Activated CD8-positive, alpha-beta memory T cell treated with anti-CD3 and anti-CD28 coated beads, Interleukin-2, amount 10 ng/mL, durations not matched to agents 7 days and 5 days (primary cell): ENCODE measurements at places on chromosomes 16 and 17. TPM values are rescaled to one million over a fixed set of nuclear protein-coding genes. Genes with fewer than 3 reads are reported as not detected.

TEKT5 gene
- total RNA-seq: 0.18 TPM

RHOT1 gene
- 28.2 TPM for total RNA-seq

SLC47A1 gene
- not detected for total RNA-seq

MOSMO gene
- total RNA-seq: 12.6 TPM

TP53TG3 gene
- not detected for total RNA-seq

CCDC200 gene
- not detected for total RNA-seq

FAM20A gene
- total RNA-seq: not detected

NUFIP2 gene
- total RNA-seq: 78.0 TPM

ENPP7 gene
- total RNA-seq: 0.23 TPM

CHST4 gene
- not detected for total RNA-seq

KRTAP4-9 gene
- total RNA-seq: not detected

DNA sequence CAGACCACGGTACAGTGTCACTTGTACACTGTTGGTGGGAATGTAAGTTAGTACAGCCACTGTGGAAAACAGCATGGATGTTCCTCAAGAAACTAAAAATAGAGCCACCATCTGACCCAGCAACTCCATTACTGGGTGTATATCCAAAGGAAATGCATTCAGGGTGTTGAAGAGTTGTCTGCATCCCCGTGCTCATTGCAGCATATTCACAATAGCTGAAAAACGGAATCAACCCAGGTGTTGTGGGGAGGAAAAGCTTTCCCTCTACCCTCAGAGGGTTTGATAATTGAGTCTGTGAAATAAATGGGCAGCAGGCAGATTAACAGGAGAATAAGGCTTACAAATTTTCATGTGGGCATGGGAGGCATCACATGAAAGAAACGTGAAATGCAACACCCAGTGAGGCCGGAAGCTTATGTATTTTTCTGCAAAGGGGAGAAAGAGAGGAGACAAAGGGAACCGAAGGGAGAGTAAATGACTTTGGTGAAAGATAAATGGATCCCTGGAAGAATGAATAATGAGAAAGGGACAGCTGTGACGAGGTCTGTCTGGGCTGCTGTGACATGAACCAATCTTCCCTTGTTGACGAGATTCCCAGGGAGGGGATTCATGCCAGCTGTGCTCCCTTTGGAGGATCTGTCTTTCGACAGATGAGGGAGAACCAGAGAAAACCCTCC lies 106.2 kb downstream of the KCNJ12 start:
- DNase-seq: no peak

DNA sequence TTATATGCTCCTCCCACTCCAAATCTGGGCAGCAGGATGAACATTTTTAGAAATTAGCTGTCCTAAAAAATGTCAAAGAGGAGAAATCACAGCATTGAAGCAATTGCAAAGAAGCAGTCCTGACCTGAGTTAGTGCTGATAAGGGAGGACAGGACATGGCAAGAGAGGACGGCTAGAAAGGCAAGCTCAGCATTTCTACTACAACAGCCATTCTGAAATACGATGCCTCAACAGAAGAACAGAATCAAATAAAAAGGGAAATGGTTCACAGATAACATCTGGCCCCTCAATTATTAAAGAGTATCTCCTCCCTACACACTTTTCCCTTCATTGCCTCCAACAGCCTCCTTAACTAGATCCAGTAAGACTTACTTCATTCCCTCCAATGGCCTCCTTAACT lies 18.3 kb downstream of the VPS53 start:
- DNase-seq: no peak

DNA sequence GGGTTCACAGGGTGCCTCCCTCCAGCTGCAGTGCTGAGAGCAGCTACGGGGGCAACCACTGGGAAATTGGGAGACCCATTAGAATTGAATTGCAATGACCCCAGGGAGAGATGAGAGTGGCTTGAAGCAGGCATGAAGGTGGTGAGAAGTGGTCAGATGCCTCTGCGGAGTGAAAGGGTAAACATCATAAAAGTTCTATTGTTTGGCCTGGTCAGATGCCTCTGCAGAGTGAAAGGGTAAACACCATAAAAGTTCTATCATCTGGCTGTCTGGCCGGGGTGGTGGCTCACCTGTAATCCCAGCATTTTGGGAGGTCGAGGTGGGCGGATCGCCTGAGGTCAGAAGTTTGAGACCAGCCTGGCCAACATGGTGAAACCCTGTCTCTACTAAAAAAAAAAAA lies 53.5 kb downstream of the TNFRSF13B start:
- DNase-seq: no peak

DNA sequence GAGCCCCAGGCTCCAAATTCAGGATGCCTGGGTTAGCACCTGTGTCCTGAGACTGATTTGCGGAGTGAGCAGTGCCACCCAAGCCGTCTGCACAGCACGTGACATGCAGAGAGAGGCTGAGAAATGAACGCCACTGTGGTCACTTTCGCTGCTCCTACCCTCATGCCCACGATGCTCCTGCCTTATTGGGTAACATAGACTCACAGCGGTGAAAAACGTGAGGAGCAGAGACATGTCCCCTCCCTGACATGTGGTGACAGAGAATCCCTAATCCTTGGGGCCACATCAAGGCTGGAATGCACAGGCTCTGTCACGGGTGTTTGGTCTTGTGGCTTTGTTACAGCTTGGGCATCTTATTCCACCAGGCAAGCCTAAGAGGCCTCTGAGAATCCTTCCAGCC lies 52.1 kb upstream of the CACNG5 start:
- DNase-seq: no peak

- peak; percentile 44 for DNase-seq
Measured at GRCh38 chr16:51982715-51983680, 563.9 kb downstream of the TOX3 start.

GRCh38 chr17:30422171-30422570 lies 43.4 kb downstream of the CPD start:
- DNase-seq: no peak

- DNase-seq: no peak
Measured at GRCh38 chr16:55613613-55614335, 42.0 kb upstream of the SLC6A2 start.

- DNase-seq: no peak
Measured at GRCh38 chr16:89132194-89133005, 38.7 kb downstream of the ACSF3 start.

GRCh38 chr17:82118815-82119380 lies 20.9 kb upstream of the FASN start:
- no peak for DNase-seq

DNA sequence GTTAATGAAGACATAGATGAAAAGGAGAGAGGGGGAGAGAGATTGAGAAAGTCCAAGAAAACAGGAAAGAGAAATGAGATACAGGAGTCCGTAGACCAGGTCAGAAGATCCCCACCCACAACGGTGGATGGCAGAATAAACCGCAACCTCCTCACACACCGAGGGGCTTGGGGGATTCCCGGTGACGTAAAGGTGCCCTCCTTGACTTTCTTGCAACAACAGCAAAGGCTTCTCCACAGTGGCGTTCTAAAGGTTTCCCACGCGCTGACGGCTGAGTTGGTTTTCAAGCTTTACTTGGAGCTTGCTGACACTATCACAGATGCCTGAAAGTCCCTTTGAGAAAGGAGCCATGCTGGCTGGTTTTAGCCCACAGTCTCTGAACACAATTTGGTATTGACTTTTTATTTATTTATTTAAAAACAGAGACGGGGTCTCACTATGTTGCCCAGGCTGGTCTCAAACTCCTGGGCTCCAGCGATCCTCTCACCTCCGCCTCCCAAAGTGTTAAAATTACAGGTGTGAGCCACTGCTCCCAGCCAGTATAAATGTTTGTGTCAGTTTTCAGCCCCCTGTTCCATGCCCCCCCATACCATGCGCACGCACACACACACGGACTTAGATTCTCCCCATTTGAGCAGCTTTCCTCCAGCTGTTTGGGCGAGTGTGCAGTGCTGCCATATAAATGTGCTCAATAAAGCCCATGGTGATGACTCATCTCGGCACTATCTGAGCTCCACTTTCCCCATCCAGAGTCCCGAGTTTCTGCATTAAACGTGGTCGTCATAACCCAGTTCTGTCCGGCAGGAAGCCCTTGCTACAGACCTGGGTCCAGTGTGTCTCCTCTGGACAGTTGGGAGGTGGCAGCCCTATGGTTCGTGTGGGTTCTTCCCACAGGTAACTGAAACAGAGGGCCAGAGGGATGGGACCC lies 33.0 kb upstream of the SEC14L1 start:
- peak; percentile 83 for DNase-seq

GRCh38 chr17:21035406-21035805 lies 7.4 kb downstream of the USP22 start:
- no peak for DNase-seq

DNA sequence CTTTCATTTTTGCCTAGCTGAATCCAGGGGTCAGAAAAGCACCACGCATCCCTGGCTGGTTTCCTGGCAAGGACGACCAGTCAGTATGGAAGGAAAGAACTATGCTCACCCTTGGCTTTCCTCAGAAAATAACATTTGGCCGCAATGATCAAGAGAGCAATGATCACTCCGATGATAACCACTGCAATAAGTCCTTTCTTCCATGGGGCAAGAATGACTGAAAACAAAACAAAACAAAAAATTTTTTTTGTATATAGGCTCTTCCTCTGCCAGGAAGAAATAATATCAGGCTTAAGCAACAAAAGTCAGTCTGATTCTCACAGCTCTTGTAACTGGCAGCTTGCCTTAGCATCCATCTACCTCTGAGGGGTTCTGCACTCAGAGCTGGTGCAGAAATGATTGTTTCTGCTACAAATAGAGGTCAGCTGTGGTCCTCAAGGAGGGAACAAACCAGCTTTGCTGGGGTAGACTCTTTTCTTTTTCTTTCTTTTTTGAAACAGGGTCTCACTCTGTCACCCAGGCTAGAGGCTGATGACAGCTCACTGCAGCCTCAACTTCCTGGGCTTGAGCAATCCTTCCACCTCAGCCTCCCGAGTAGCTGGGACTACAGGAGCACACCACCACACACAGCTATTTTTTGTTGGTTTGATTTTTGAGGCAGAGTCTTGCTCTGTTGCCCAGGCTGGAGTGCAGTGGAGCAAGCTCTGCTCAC lies 35.7 kb downstream of the PECAM1 start:
- no peak for DNase-seq

GRCh38 chr16:84544031-84544773 lies 39.7 kb upstream of the MEAK7 start:
- no peak for DNase-seq

DNA sequence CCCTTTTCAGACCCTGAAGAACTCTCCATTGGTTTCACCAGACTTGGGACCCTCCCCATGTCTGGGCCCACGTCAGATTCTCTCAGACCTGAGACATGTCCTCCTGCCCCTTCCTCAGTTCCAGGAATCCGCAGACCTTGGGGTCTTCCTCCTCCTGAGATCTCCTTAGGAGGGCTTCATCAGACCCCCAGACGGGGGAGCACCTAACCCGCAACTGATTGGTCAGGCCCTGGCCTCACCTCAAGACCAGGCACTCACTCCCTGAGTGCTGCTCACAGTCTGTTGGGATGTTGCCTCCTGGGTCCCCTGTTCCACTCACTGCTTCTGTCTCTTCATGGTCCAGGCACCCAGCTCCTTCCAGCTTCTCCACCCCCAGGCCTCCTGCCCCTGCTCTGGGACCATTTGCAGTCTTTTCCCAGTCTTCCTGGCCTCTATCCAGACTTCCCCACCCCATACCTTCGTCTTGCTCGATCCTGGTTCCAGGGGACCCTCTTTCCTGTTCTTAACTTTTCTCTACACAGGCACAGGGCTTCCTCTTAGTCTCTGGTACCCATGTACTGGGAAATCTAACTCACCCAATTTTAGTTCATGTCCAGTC lies 1.2 kb downstream of the GID4 start:
- DNase-seq: no peak

GRCh38 chr17:66422186-66422585 lies 119.8 kb downstream of the PRKCA start:
- DNase-seq: no peak

DNA sequence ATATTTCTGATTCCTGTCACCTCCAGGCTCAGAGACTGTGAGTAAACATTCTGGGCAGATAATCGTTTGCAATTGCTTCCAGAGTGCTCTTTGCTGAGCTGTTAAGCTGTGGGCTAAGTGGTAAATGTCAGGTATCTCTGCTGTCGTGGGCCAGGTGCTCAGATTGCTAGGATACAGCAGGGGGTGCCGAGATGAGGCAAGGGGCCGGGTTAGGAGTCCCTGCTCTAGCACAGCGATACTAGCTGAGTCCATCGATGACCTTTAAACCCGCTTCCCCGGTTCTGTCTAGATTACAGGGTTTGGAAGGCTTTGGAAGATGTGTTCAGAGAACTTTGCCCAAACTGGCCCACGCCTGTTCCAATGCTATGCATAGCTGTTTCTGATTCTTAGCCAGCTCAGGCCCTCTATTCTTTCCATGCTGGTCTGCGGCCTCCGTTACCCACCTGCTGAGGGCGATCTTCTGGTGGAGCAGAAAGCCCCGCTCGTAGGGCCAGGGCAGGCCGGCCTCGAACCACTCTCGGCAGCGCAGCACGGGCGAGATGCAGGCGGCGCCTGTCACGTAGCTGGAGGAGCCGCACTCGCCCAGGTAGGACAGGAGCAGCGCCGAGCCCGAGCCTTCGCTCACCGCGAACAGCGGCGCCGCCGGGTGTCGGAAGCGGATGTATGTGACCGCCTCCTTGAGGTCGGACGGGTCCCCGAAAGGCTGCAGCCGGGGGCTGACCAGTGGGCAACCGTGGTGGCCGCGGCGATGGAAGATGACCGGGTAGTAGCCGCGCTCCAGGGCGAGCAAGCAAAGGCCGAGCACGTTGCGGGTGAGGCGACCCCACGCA lies 979 bp downstream of the ABHD15 start:
- peak; percentile 81 for DNase-seq

DNA sequence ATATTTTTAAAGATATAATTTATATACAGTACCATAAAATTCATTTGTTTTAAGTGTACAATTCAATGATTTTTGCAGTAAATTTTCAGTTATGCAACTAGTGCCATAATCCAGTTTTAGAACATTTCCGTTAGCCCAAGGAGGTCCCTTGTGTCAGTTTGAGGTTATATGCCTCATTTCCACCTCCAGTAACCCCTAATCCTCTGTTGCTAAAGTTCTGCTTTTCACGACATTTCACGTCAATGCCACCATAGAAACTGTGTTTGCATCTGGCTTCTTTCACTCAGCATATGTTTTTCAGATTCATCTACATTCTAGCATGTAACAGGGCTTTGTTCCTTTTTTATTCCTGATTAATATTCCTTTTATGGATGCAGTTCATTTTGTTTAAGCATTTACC lies 42.4 kb upstream of the NUDT7 start:
- DNase-seq: no peak

- peak; percentile 88 for DNase-seq
Measured at GRCh38 chr17:29138184-29138955, 41.8 kb downstream of the MYO18A start.

DNA sequence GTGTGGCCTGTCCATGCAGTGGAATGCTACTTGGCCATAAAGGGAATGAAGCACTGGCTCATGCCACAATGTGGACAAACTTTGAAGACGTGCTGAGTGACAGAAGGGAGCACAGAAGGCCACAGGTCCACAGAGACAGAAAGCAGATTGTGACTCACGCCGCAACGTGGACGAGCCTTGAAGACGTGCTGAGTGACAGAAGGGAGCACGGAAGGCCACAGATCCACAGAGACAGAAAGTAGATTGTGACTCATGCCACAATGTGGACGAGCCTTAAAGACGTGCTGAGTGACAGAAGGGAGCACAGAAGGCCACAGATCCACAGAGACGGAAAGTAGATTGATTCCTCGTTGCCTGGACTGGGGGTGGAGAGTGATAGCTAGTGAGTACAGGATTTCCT lies 19.2 kb downstream of the ZC3H18 start:
- no peak for DNase-seq
